Left ventricle myocardium superior (tissue), 1 donor: ENCODE measurements at places on chromosomes 5 and 9. TPM values are rescaled to one million over a fixed set of nuclear protein-coding genes. Genes with fewer than 3 reads are reported as not detected.

DNA sequence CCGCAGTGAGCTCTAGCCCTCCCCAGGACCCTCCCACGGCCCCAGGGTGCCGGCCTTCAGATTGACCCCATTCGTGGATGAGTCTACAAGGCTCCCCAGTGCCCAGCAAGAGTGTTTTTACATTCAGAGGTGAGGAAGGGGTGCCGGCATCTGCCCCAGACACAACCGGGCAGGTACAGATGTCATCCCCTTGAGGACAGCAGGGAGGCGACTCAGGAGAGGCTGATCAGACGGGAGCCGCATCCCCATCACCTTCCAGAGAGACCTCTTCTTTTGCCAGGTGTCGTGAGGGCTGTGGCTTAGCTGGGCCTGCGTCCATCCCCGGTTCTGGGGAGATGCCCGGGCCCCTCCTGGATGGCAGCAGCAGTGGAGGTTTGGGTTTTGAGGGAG, 4.3 kb upstream of the LRRC14B start:
- peak; percentile 17 for DNase-seq

Gene OR1Q1
- total RNA-seq: not detected

- no peak for DNase-seq
Observed at GRCh38 chr5:79774171-79774854, 84.7 kb downstream of the CMYA5 start.

Gene LCN6
- 17.4 TPM for total RNA-seq

GRCh38 chr9:130830231-130830760, 4.8 kb upstream of the ABL1 start:
- no peak for DNase-seq

GRCh38 chr5:82351754-82352145, 73.6 kb upstream of the RPS23 start:
- no peak for DNase-seq

Gene PCDHGB1
- total RNA-seq: 7.1 TPM

Gene NPR3
- 16.3 TPM for total RNA-seq

Gene CCDC180
- total RNA-seq: 2.8 TPM

Gene SLC36A2
- total RNA-seq: 0.22 TPM

- no peak for DNase-seq
Observed at GRCh38 chr5:177288191-177288590, 15.3 kb downstream of the RAB24 start.

GRCh38 chr9:121748074-121748473, 96.6 kb downstream of the DAB2IP start:
- DNase-seq: no peak

Gene TMEM252
- not detected for total RNA-seq

Gene HMCN2
- 7.3 TPM for total RNA-seq
